ENCODE measurements at places on chromosomes 13 and 19.

- DNase-seq, result no peak
These were observed 18.7 kb upstream of the TINCR start for GRCh38 chr19:5586300-5587070.

GRCh38 chr19:517721-518597 is 10.7 kb downstream of the TPGS1 start:
- no peak for DNase-seq

GRCh38 chr19:47243364-47243775 is 12.4 kb upstream of the BBC3 start:
- DNase-seq, result no peak

GRCh38 chr13:20460761-20461160 is 64.9 kb downstream of the CRYL1 start:
- peak; percentile 43 for DNase-seq

GRCh38 chr13:97133955-97134354 is 88.2 kb upstream of the MBNL2 start:
- no peak for DNase-seq

DNA sequence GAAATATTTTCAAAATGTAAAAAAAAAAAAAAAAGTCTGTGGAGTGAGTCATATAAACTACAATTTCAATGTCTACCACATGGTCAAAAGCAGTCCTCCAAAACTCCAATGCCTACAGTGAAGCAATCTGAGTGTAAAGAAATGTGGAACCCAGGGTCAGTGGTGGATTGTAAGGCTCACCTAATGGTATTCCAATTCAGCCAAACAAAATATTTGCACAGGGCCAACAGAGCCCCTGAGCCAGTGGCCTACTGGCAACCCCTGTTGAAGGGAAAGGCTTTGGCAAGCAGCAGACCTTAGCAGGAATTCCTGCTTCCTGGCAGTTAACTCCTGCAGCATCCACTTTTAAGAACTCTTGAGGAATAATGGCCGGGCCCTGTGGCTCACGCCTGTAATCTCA is 3.4 kb downstream of the DNMT1 start:
- peak; percentile 87 for DNase-seq

DNA sequence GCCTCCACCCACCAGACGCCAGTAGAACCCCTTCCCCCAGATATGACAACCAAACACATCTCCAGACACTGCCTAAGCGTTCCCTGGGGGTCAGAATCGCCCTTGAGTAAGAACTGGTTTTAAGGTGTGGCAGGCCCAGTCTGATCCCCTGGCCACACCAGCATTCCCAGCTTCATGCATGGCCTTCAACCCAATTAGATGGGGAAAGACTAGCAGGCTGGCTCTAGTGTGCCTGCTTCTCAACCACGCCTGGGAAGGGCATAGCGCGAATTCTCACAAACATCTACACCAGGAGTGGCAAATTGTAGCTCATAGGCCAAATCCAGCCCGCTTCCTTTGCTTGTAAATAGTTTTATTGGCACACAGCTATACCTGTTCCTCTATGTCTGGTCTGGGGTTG is 13.6 kb downstream of the HAUS8 start:
- no peak for DNase-seq

DNA sequence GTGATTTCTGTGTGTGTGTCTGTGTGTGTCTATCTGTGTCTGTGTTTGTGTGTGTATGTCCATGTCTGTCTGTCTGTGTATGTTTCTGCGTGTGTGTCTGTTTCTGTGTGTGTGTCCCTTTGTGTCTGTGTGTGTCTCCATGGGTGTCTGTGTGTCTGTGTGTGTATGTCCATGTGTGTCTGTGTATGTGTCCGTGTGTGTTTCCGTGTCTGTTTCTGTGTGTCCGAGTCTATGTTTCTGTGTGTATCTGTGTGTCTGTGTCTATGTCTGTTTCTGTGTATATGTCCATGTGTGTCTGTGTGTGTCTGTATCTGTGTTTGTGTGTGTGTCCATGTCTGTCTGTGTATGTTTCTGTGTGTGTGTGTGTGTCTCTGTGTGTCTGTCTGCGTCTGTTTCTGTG is 276.3 kb upstream of the SOX1 start:
- DNase-seq, result no peak

DNA sequence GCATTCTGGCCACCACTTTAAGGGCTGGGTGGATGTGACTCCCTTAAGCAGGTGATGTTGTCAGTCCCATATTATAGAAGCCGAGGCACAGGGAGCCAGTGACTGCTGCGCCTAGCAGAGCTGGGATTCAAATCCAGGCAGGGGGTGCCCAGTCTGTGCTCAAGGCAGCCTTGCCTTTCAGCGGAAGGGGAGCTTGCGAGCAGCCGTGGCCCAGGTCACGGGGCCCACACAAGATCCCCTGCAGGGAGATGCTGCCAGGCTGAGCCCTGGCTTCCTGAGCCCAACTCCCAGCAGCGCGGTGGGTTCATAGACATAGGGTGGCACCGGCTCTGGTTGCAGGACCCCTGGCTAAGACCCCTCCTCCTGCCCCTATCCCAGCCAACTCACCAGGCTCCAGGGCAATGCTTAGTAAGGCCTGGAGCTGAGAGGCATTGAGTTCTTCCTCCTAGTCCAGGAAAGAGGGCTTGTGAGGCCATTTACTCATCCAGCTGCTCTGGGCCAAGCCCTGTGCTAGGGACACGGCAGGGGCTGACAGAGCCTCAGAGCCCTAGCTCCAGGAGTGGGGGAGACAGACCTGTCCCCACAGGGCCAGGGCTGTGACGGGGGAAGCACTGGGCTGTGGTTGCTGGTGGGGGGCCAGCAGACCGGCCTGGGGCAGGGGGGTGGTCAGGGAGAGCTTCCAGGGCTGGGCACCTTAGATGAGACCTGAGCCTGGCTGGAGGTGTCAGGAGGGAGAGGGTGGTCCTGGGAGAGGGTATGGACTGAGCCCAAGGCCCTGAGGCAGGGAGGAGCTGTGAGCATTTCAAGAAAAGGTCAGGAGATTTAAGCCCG is 9.6 kb downstream of the CAPN12 start:
- peak; percentile 48 for DNase-seq

DNA sequence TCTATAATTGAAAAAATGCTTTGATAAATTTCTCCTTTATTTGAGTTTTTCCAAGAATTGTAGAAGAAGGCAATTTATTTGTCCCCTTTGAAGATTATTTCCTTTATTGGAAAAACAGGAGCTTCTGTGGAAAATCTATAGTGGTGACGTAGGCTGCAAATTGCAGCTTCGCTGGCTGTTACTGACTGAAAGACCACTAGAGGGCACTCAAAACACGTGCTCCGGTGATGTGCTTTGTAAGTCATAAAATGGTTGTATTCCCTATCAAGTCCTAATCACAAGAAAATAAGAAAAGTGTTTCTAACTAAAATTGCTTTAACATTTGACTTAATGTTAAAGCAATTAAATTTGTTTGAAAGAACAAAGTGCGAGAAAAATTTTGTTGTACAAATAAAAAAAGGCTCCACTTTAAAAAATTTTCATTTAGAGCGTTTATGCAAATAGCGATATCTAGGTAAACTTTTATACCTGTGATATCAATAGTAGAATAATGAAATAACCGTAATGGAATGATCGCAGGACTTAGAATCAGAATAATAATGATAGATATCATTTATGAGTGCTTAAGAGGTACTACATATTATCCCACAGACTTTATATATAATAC is 638.2 kb upstream of the SPRY2 start:
- peak; percentile 90 for DNase-seq

DNA sequence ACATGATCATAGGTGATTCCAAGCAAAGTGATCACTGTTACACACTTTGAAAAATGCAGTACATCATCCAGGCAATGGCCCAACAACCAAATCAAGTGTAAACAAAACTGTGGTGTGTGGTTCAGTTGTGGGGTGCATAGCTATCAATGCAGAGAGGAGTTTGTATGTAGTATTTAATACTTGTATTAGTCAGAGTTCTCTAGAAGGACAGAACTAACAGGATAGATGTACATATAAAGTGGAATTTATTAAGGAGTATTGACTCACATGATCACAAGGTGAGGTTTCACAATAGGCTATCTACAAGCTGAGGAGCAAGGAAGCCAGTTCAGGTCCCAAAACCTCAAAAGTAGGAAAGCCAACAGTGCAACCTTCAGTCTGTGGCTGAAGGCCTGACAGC is 249.3 kb upstream of the HTR2A start:
- DNase-seq, result peak; percentile 71

GRCh38 chr19:48752496-48753365 is at the start of gene FUT1:
Gene FUT1 (minus strand): TSS chr19:48752641. CDS start chr19:48751281, 1,360 bp downstream.
- no peak for DNase-seq

GRCh38 chr13:79320433-79320832 is 85.6 kb downstream of the RBM26 start:
- DNase-seq, result no peak

- peak; percentile 42 for DNase-seq
These were observed 4.0 kb upstream of the MAST3 start for GRCh38 chr19:18093439-18094161.

GRCh38 chr19:16896146-16897028 is 7.6 kb downstream of the F2RL3 start:
- no peak for DNase-seq

DNA sequence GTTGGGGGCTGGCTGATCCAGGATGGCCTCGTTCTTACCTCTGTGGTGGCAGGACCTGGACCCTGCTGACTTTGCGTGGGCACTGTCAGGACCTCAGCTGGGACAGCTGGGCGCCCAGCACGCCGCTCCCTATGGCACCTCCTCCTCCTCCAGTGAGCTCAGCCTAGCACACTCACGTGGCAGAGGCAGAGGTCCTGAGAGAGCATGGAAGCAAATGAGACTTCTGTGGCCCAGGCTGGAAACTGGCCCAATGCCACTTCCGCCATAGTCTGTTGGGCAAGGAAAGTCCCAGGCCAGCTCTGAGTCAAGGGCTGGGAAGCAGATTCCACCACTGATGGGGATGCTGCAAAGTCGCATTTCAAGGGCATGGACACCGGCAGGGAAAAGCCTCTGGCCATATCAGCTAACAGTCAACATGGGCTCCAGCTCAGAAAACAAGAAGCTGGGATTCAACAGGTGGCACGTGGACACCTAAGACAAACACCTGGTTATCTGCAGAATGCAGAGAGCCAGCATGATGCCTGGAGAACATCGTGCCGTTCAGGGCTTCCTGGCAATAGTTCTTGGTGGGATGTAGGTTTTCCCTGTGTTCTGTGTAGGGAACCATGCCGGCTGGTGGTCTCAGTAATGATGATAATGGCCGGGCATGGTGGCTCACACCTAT is 16.7 kb downstream of the MYBPC2 start:
- DNase-seq, result no peak

GRCh38 chr13:103287659-103288058 is 221.4 kb upstream of the SLC10A2 start:
- peak; percentile 34 for DNase-seq

- no peak for DNase-seq
These were observed 4.2 kb downstream of the PLPPR2 start for GRCh38 chr19:11359421-11359820.

DNA sequence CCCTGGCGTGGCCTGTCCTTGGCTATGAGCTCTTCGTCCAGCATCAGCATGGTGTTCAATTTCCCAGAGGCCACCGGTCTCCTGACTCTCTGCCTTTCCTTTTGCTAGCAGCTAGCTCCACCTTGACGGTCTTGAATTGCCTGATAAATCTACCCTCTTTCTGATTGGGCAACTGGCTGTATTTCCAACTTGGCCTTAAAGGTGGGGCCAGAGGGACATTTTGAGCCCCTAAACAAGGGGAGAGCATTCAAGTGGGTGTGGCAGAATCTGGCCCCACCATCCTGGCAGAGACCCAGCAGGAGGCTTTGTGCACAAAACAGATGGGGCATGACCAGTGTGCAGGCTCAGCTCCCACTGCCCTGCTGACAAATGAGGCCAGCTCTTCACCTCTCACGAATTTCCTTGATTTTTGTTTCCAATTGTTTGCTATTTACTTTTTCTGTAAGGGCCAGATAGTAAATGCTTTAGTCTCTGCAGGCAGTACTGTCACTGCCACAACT is 148.9 kb upstream of the VSTM2B start:
- no peak for DNase-seq

DNA sequence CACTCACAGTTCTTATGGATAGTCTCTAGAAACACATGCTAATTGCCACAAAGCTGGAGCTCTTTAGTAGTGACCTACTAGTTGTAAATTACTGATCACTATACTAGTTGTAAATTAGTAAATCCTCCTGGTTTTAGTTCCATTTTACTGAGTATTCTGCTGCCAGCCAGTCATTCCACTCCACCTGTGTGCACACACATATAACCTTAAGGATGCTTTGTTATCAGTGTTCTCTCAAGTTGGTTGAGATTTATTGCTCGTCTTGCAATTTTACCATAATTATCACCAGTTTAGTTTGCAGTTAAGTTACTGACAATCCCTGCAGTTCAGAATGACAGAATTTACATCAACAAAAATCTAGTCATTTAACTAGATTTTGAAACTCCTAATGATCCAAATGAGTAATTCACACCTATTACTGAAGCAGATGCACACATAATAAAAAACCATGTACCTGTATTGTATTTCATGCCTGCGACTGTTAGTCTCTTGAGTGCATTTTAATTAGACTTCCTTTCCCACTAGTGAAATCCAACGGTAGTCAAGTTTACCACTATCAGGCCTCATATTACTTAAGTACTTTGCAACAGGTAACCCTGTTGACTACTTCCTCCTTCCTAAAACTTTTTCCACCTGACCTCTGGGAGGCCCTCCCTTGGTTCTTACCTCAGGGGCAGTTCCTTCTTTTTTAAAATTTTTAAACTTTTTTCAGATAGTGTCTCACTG is 7.6 kb downstream of the TPT1 start:
- no peak for DNase-seq

DNA sequence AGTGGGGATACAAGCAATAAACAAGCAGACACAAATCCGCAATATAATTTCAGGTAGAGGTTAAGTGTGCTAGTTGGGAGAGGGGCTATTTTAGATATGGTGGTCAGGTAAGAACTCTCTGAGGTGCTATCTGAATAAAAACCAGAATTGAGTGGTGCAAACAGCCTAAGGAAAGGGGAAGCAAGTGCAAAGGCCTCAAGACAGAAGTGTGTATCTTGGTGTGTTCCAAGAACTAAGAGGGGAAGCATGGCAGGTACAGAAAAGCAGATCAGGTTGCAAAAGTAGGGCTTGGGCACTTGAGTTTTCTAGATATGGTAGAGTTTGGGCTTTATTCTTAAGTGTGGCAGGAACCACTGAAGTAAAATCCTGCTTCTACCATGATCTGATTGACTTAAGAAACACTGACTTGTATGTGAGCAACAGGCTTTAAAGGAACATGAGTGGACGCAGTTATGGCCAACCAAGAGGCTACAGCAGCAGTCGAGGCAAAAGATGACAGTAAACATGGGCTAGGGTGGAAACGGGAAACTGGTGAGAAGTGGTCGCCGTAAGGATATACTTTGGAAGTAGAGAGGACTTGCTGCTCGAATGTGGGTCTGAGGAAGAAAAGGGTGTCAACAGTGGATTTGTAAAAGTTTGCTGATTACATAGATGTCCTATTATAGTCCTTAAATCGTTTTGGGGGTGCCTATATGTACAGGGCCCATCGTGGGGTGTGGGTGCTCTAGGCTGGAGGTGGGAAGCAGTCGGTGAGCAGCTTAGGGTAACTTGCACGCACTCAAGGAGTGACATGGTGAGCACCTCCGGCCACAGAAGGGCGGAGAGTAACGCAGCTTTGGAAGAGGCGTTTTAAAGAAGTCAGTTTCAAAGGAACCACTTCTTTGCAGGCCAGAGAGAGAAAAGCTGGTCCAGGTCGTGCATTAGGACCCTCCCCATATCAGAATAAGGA is 677 bp downstream of the TGDS start:
- DNase-seq, result peak; percentile 38

GRCh38 chr13:53136554-53137215 is 108.1 kb downstream of the OLFM4 start:
- no peak for DNase-seq
